ENCODE measurements at places on chromosomes 7 and 10. TPM values are rescaled to one million over a fixed set of nuclear protein-coding genes. Genes with fewer than 3 reads are reported as not detected.
A peak's percentile ranks its signal among the peaks of the same experiment; 100 is the strongest.

The HDAC9 gene
- total RNA-seq: 14.6 TPM

The MNX1 gene
- 0.46 TPM for total RNA-seq

GRCh38 chr7:1692515-1693418 lies 22.7 kb downstream of the ELFN1 start:
- no peak for DNase-seq
- H3K27ac ChIP-seq: 0 out of 2 replicates have a peak overlapping the region, but pooled peaks have one; percentile 15
- no peaks in the 10 kb centered on the region for H3K27me3 ChIP-seq
- H3K4me3 ChIP-seq: no peak overlapping the region
- H3K4me1 ChIP-seq: peaks cover 12% of the 10 kb centered on the region
- peaks cover 4% of the 10 kb centered on the region for H3K36me3 ChIP-seq

DNA sequence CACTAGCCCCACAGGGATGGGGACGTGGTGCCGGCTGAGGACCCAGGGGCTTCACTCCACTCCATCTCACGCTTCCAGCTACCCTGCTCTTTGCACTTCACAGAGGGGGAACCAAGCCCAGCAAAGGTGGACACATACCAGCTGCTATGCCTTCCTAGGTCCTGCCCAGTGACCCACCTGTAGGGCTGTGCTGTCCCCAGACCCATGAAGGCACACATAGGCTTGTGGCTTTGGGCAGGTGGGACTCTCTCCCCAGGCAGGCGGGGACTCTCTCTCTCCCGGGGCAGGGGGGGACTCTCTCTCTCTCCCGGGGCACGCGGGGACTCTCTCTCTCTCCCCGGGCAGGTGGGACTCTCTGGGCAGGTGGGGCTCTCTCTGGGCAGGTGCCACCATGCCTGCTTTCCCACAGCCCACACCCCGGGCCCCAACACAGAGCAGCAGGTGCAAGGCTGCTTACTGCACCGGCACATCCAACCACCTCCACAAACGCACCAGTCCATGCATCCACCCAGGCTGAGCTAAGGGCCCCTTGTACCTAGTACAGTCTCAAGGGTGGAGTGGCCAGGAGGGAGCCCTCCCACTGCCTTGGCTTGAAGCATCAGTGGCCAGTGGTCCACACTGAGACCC lies 13.8 kb upstream of the GPR146 start:
- H3K4me1 ChIP-seq: peaks cover 7% of the 10 kb centered on the region
- peaks cover 4% of the 10 kb centered on the region for H3K27me3 ChIP-seq
- peaks cover 11% of the 10 kb centered on the region for H3K36me3 ChIP-seq
- H3K27ac ChIP-seq: peak overlapping the region; percentile 90

DNA sequence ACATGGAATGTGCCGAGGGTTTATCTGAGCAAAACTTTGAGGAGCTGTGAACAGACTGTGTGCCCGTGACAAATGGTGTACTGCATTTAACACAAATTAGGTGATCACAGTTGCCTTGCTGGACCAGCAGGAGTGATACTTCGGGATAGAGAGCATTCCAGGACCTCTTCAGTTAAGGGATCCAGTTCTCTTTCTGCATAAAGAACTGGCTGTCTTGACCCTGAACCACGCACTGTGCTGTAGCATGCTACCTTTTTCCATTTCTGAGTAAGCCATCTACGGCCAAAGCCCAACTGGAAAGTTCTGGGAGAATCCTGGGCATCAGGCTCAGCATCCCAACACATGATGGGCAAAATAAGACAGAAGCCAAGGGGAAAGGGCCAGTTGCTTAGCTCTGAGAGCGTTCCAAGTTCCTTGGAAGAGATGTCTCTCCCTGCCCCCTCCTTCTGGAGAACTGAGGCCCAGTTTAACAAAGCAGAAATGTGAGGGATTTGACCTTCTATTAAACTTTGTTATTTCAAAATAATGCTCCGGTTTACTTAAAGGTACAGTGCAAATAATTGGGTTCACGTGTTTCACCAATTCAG lies 37.9 kb upstream of the ADD3 start:
- no peak for DNase-seq
- H3K36me3 ChIP-seq: no peaks in the 10 kb centered on the region
- H3K4me1 ChIP-seq: peaks cover 34% of the 10 kb centered on the region

DNA sequence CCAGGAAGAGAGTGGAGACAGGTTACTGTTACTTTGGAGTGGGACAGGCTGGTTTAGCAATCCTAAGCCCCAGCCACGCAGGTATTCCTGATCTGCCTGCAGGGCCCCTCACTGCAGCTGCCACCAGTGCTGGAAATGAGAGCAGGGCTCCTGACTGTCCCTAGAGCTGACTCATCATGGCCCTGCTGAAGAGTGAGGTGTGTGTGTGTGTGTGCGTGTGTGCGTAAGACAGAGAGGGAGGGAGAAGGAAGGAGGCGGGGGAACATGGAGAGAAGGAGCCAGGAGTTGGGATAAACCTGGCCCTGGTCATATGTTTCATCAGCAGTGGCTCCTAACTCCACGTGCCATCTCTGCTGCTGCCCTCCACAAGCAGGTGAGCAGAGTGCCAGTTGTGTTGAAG lies 3.6 kb downstream of the FOXI2 start:
- no peaks in the 10 kb centered on the region for H3K36me3 ChIP-seq
- no peak overlapping the region for H3K27ac ChIP-seq
- no peak overlapping the region for H3K4me3 ChIP-seq
- peaks cover 50% of the 10 kb centered on the region for H3K27me3 ChIP-seq
- no peak for DNase-seq

GRCh38 chr10:10792681-10793080 lies 225.0 kb upstream of the CELF2 start:
- H3K36me3 ChIP-seq: no peaks in the 10 kb centered on the region
- H3K27me3 ChIP-seq: no peaks in the 10 kb centered on the region
- H3K27ac ChIP-seq: peak overlapping the region; percentile 75
- H3K4me1 ChIP-seq: peaks cover 55% of the 10 kb centered on the region
- H3K4me3 ChIP-seq: no peak overlapping the region
- DNase-seq: no peak

All from WTC11 (cell line).